ENCODE measurements at places on chromosomes 16 and 17. TPM values are rescaled to one million over a fixed set of nuclear protein-coding genes. Genes with fewer than 3 reads are reported as not detected.

The PRRT2 gene
- total RNA-seq = 91.0 TPM

The KIF2B gene
- not detected for total RNA-seq

The ACSM5 gene
- total RNA-seq = not detected

The MYL11 gene
- total RNA-seq = not detected

The GPRC5C gene
- total RNA-seq = 93.3 TPM

The SYNRG gene
- total RNA-seq = 65.8 TPM

The CHST4 gene
- not detected for total RNA-seq

All from glutamatergic neuron (in vitro differentiated cells).